ENCODE measurements at places on chromosomes 3 and 15.

GRCh38 chr3:138861798-138862197 lies 27.1 kb upstream of the PIK3CB start:
- no peak for DNase-seq

GRCh38 chr3:143078883-143079282 lies 40.7 kb upstream of the CHST2 start:
- DNase-seq, result no peak

- no peak for DNase-seq
Measured at GRCh38 chr3:52195823-52196331, 2.1 kb upstream of the ALAS1 start.

DNA sequence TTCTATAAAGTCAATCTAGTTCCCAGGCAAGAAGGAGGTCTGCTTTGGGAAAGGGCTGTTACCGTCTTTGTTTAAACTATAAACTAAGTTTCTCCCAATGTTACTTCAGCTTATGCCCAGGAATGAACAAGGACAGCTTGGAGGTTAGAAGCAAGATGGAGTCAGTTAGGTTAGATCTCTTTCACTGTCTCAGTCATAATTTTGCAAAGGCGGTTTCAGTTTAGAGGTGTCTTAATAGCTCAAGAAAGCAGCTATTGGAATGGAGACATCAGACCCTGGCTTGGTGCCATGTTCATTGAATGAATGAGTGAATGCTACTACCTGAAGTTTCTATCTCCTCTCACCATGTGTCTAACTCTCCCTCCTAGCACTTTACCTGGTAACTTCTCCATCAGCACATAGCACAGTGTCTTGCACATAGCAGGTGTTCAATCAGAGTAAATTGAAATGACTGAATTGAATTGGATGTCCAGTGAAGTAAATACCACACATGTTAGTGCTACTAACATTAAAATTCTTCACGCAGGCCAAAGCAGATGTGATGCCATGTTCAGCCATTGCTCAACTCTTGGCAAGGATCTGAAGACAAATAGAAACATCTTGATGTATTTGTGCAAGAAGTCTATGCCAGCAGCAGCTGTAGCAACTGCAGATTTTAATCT lies 28.2 kb downstream of the CLEC3B start:
- DNase-seq, result no peak

GRCh38 chr3:1600206-1600605 lies 498.5 kb upstream of the CNTN4 start:
- DNase-seq, result no peak

GRCh38 chr15:41630616-41631217 lies 29.5 kb upstream of the MGA start:
- no peak for DNase-seq

- DNase-seq, result peak; percentile 67
Measured at GRCh38 chr3:129560911-129561594, 18.1 kb downstream of the H1-8 start.

DNA sequence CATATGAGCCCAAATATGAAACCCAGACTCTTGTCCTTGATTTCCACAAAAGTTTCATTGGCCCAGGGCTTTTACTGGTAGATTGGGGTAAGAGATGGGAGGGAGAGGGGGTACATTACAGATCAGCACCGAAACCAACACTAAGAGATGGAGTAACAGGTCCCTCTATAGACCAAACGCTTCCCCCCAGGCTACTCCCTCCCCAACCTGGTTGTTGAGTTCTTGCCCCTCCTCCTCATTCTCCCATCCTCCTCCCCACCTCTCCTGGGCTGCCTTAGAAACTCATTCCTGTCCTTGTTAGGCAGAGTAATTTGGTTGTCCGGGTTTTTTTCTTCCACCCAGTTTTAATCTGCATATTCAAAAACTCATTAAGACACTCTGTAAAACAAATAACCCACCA lies 74.1 kb downstream of the MESD start:
- DNase-seq, result no peak

DNA sequence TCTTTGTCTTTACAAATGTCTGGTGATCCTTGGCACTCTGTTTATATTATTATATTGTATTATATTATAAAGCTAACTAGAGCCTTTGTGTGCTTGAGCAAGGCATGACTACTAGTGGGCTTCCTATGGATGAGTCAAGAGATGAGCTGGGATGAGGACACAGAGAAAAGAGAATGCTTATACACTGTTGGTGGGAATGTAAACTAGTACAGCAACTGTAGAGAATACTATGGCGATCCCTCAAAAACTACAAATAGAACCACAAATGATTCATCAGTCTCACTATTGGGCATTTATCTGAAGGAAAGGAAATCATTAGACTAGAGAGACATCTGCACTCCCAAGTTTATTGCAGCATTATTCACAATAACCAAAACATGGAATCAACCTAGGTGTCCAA lies 40.8 kb upstream of the MED12L start:
- DNase-seq, result no peak

DNA sequence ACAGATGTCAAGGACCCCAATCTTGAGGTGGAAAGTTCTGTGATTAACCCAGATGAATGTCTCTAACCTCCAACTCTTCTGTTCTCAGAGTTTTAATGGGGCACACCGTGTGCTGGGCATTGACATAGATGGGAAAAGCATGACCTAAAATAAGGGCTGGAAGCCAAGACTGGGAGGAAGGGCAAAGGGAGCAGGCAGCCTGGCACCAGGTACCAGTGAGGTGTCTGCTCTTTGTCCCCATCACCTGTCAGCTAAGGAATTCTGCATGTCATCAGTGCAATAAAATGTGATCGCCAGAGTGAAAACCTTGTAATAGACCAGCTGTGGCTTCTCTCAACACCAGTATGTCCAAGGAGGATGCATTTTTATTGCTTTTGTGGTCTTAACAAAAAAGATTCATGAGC lies 143.5 kb upstream of the TPM1 start:
- no peak for DNase-seq

- peak; percentile 15 for DNase-seq
Measured at GRCh38 chr3:54931182-54931581, 3.3 kb upstream of the LRTM1 start.

GRCh38 chr3:59247402-59247841 lies 197.6 kb upstream of the CFAP20DC start:
- DNase-seq, result no peak

- no peak for DNase-seq
Measured at GRCh38 chr3:46496746-46497555, 825 bp upstream of the RTP3 start.

- DNase-seq, result no peak
Measured at GRCh38 chr15:89346516-89347231, 12.1 kb upstream of the POLG start.

DNA sequence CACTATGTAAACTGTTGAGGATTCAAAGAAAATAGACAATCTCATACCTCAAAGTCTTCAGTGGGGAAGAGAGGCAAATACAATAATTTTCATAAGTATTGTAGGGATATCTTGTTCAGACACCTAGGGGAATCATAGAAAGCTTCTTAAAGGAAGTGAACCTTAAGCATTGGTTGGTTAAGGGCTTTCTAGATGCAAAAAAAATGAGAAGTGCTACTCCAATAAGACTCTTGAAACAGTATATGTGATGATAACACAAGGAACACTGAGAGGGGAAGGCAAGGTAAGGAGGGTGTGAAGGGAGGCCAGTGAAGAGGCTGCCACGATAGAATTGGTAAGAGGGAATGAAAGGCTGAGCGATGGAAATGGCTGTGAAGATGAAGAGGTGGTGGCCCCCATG lies 104.1 kb downstream of the TPRG1 start:
- DNase-seq, result no peak

DNA sequence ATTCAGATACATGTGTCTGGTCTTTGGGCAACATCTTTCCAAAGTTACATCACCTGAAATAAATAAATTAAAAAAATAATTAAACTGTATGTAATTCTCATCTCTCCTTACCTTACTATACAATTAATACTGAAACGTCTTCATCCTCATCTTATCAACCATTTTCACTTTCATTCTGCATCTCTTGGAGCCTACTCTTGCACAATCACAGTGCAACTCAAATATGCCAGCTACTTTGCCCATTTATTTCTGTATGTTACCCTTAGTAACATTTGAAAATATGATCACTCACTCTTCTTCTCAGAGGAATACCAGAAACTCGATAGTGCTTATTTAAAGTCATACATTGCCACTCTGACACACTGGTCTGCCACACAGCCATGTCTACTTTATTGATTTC lies 1357.1 kb upstream of the CADM2 start:
- DNase-seq, result no peak

GRCh38 chr3:49470714-49471420 lies 800 bp downstream of the DAG1 start:
- no peak for DNase-seq

DNA sequence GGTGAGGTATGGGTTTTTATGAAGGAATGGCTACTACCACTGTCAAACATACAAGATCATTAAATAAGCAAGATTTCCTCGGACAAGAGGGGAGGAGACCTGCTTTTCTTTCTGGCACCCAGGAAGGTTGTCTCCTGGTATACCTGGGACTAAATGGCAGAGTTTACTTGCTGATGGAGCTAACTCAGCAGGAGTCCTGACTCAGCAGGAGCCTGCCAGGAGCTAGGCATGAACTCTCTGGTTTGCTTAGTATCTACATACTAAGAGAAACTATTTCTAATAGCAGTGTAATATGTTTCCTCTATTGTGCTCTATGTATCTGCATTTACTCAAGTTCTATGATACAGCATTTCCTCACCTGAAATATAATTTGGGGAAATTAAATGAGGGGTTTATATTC lies 404.2 kb downstream of the RSL24D1 start:
- DNase-seq, result no peak

GRCh38 chr3:195183071-195183776 lies 87.7 kb downstream of the XXYLT1 start:
- no peak for DNase-seq

- DNase-seq, result no peak
Measured at GRCh38 chr15:58627701-58628100, 121.8 kb downstream of the ADAM10 start.

- DNase-seq, result no peak
Measured at GRCh38 chr3:190359813-190360212, 28.1 kb upstream of the CLDN16 start.

DNA sequence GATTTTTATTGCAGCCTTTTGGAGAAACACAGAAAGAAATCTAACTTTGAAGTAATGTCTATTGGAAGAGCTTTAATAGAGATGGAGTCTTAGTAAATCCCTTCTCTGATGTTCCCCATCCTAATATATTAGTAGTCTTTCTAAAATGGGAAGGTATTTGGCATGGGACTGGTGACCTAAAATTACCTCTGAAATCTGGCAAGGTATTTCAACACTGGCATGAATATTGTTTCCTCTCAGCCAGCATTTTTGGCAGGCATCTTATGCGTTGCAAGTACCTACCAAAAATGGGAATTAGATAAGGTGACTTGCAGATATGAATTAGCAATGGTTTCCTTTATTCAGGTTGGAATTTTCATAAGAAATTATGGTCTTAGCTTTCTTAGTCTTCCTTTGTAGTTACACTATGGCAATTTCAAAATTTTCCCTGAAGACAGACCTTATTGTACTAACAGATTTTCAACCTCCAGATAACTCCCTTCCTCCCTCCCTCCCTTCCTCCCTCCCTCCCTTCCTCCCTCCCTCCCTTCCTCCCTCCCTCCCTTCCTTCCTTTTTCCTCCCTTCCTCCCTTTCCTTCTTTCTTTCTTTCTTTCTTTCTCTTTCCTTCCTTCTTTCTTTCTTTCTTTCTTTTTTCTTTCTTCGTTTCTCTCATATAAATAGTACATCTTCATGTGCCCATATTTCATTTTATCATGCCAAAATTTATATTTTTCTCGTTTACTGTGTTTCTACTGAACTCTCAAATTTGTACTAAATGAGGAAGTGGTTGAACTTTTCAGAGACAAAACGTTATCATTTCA lies 168.2 kb upstream of the KCNMB2 start:
- no peak for DNase-seq

DNA sequence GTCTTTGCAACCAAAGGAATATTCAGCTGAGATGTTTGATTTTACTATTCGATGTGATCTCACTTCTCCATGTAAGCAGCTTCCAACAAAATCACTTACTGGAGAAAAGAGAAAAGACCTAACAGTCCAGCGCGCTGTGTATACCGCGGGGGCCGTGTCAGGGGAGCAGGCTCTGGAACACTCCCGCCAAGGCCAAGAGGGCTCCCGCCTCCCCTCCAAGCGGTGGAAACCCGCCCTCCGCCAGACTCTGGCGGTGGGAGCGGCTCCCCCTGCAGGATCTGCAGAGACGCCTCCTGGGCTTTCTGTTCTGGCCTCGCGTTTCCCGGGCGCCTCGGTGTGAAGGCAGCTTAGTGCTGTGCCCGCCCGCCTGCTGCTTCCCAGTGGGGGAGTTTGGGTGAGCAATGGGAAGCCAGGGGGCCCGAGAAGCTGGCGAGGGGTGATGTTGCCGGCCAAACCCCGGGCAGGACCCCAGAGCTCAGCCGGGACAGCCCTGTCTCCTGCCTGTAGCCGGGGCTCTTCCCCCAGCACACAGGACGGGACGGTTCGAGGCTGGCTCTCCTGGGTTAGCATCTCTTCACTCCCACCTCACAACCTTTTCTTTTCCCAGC lies 36.3 kb downstream of the CHST14 start:
- peak; percentile 38 for DNase-seq

DNA sequence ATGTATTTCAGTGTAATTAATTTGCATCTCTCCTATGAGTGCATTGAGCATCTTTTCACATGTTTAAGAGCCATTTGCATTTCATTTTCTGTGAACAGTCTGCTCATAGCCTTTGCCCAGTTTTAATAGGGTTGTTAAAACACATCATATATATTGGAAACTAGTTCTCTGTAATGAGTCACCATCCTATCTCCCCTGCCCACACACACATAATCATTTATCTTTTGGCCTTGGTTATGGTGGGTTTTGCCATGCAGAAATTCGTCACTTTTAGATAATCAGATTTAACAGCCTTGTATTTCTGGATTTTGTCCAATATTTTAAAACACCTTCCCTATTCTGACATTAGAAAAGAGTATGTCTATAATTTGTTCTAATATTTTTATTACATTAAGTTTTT lies 11.9 kb upstream of the CHRM5 start:
- no peak for DNase-seq

DNA sequence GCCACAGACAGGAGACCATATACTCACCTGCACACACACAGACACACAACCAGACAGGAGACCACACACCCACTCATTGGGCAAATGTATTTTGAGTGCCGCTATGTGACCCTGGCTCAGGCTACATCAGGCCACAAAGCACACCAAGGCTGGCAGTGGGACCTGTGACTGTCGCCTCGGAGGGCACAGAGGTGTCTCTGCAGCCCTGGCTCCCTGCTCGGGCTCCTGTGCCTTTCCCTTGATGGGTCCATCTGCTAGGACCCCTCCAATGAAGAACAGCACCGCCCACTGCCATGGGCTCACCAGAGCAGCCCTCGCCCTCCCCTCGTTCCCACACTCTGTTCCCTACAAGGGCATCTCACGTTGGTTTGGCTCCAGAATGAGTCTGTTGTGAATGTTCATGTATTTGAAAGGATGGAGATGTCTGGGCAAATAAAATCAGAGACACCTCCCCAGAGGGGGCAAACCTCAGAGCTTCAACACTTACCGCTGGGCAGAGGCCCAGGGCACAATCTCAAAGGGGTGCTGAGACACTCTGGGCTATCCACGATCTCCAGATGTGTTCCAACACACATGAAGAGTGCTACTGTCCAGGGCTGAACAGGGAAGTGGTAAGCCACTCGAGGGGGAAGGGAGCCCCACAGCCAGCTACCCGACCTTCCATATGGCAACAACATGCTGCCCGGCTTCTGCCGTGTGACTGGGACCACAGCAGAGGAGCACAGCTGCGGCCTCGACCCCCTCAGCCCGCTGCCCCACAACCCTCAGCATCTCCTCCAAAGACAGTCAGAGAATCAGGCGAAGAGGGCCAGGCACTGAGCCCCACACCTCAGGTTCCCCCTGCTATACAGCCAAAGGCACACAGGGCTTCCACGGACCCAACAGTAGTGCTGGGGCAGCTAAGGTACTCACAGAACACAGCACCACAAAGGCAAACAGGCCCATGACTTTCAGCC lies 74.9 kb downstream of the OCA2 start:
- DNase-seq, result no peak

- DNase-seq, result no peak
Measured at GRCh38 chr3:126696701-126697267, 7.3 kb upstream of the CHCHD6 start.

All from hypothalamus (tissue), 51 donors.